CD4-positive, alpha-beta T cell treated with Interferon gamma for 1 hour (primary cell): ENCODE measurements at places on chromosomes 4 and X.

DNA sequence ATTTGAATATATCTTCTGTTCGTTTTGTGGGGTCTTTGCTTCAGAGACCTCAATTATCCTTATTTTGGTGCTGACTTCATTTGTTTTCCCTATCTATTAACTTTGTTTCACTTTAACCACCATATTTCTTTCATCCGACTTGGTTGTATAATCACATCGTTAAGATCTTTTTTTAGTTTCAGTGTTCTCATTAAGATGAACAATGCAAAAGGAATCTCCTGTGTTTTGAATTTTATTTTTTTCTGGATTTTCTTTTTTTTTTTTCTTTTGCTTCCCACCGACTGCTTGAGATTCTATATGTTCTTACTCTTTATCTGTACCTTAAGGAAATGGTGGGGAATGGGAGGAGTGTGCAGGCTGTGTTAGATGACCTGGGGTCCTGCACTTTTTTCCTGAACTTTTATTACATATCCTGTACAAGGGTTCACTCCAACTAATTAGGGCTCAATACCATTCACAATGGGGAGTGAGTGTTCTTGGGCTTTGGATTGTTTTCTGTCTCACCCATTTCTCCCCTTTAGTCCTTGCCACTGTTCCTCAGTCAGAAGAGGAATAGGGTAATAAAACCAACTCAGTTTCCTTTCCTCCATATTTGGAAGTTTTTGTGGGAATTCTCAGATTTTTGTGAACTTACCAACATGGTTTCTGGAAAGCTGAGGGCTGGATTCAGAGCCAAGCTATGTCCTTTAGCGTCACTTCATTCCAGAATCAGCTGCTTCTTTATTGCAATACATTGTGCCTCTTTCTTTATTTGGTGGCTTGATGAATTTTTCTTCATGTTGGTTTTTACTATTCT lies 43.2 kb upstream of the BMPR1B start:
- no peak for DNase-seq

GRCh38 chr4:127421437-127421836 lies 211.3 kb upstream of the INTU start:
- no peak for DNase-seq

- no peak for DNase-seq
These were observed 49.3 kb downstream of the SLC10A7 start for GRCh38 chr4:146472404-146472803.

- no peak for DNase-seq
These were observed 28.2 kb downstream of the ATP8A1 start for GRCh38 chr4:42628740-42629139.

DNA sequence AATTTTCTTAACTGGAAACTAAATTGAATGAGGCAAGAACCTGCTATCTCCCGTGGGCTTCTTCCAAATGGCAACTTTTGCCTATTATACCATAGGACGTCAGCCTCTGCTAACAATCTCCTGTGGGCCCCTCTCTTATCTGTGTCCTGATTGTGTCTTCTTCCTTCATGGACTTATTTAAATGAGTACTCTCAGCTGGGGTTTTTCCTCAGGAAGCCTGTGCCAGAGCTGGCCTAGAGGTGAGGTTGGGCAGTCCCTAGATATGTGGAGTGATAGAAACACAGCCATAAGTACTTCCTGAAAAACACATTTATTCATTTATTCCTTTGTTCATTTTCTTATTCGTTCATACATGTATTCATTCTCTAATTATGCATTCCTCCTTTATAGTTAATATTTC lies 712.5 kb upstream of the SLIT2 start:
- no peak for DNase-seq

GRCh38 chr4:8227201-8227770 lies 28.2 kb downstream of the SH3TC1 start:
- no peak for DNase-seq

GRCh38 chr4:2095236-2096072 lies 36.3 kb downstream of the NAT8L start:
- DNase-seq, result no peak

DNA sequence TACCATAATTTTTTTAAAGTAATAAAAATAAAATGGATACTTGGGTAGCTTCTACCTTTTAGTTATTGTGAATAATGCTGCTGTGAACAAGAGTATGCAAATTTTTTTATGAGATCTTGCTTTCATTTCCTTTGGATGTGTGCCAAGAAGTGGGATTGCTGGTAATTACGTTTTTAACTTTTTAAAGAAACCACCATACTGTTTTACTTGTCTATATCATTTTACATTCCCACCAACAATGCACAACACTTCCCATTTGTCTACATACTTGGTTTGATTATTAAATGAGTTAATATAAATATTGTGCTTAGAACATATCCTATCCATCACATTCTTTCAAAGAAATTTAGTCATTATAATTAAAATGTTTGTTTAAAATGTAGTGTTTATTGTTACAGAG lies 3.9 kb upstream of the SULT1B1 start:
- DNase-seq, result no peak

DNA sequence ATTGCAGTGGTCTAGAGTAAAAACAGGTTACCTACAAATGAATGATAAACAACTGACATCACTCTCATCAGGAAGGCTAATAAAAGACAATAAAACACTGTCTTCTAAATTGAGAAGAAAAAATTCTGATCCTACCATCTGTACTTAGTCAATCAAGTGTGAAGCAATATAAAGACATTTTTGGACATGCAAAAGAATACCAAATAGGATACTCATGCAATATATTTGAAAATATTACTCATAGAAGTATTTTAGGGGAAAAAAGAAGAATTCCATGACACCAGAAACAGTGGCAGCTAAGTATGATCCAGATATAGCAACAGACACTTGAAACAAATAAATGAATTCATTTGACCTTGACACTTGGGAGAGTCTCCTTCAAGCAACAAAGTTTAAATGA lies 63.8 kb upstream of the FAM120C start:
- DNase-seq, result no peak

- no peak for DNase-seq
These were observed 9.0 kb downstream of the SEC24D start for GRCh38 chr4:118826723-118827444.

- DNase-seq, result no peak
These were observed 174.9 kb downstream of the ADAMTS3 start for GRCh38 chr4:72394012-72394663.

DNA sequence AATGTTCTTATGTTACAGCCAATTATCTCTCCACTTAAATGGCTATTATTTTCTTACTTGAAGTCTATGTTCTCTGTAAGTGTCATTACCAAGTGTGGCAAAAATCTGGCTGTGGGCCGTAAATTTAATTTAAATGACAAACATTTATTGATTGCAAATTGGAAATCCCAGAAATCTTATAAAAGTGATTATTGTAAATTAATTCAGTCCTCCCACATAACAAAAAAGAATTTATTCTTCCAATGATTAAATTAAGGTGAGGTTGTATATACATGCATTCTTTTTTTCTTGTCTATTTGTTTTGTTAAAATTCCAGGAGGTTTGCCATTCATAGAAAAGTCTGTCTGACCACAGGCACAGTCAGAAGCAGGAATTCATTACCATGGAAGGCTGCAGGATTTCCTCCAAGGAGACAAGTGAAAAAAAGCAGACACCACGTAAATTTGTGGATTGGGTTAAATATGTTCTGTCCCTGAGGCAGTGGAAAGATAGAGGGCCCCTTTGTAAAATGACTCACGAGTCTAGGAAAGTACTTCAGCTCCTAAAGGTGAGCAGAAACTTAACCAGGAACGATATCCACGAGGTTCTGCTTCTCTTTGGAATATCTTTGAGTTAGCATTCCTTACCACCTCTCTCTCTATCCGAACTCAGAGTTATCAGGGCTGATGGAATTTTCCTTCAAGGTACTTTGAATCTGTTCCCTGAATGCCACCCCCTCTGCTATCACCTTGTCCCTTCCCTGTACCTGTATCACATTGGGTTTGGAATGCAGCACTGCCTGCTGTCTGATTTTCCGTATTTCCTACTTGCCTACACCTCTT lies 10.7 kb downstream of the PPARGC1A start:
- no peak for DNase-seq

GRCh38 chr4:126051689-126052424 lies 737.1 kb downstream of the FAT4 start:
- DNase-seq, result no peak

DNA sequence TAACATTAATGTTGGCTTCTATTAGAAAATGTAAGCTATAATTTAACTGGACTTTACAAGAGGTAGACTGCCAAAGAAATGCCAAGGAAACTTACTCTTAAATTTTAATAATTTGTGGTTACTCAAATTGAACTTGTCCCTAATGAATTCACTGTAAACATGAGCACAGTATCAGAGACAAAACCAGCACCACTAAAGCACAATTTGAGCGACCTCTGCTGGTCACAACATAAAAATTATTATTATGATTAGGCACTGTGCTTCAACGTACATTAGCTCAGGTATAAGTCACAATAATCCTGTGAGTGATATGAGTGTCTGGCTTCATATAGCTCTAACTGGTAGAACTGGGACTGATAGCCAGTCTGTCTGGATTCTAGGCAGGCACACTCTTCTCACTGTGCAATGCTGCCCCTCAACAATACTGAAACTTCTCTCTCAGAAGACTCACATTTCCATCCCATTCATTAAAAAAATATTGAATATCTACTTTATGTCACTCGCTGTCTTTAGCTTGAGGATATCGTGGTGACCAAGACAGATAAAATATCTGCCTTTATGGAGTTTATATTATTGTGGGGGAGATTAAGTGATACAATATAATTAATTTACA lies 8.0 kb downstream of the NUDT6 start:
- DNase-seq, result no peak

DNA sequence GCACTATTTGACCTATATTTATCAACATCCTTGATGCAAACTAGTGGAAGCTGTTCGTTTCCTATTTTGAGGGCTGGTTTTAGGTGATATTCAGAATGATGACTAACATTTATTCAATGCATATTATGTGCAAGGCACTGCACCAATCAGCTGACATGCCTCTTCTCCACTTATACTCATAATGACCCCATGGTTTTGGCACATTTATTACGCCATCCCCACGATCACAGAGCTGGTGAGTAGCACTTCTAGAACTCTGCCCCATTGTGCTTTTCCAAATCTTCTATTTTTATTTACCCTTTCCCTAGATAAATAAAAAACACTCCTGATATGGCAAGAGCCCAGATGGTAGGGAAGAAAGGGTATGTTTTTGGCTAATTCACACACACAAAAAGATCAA lies 13.1 kb downstream of the SCML1 start:
- no peak for DNase-seq

- DNase-seq, result no peak
These were observed 27.1 kb upstream of the IL15 start for GRCh38 chr4:141609243-141609642.

GRCh38 chr4:38615847-38616246 lies 48.2 kb upstream of the KLF3 start:
- DNase-seq, result no peak

- DNase-seq, result no peak
These were observed 3.3 kb upstream of the FGA start for GRCh38 chr4:154593868-154594267.

- no peak for DNase-seq
These were observed 125.7 kb downstream of the RPA4 start for GRCh38 chrX:97009391-97009790.

DNA sequence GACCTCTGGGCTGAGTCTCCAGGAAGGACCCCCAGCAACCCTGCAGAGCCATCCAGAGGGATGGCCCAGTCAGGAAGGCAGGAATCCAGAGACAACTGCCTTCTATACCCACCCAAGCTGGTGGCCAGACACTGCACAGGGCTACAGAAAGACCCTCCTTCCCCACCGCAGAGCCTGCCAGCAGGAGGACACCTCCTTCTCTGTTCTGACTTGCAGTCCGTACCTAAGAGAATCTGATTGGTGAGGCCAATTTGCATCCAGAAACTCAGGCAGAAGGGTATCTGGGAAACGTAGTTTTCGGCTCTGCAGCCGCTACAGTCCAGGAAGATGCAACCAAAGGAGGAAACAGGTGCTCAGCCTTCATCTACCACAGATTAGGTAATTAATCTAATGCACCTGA lies 155.4 kb upstream of the FRG1 start:
- DNase-seq, result no peak

DNA sequence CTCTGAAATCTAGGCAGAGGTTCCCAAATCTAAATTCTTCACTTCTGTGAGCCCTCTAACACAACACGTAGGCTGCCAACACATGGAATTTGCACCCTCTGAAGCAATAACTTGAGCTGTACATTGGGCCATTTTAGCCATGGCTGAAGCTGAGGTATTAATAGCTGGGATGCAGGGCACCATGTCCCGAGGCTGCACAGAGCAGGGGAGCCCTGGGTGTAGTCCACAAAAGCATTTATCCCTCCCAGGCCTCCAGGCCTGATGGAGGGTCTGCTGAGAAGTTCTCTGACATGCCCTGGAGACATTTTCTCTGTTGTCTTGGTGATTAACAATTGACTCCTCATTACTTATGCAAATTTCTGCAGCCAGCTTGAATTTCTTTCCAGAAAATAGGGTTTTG lies 127.9 kb downstream of the PABPC4L start:
- DNase-seq, result no peak

- no peak for DNase-seq
These were observed 21.9 kb downstream of the COQ2 start for GRCh38 chr4:83262682-83263081.

- DNase-seq, result no peak
These were observed 57.1 kb upstream of the NKX1-1 start for GRCh38 chr4:1463088-1463926.

DNA sequence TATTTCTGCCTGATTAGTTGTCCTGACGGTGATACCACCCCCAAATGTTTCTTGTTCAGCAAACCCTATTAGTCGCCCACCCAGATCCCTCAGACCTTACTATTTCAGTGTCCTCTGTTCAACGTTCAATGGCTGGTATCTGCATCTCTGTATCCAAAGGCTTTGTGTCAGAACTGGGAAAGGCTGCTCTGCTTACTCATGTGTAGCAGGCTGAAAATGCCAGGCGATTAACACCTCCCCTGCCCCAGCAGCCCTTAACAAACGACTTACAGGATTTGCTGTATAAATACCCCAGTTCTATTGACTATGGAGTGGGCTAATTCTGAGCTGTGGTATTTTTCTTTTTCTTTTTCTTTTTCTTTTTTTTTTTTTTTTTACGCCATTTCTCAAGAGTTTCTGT lies 415.0 kb downstream of the ZNF674 start:
- no peak for DNase-seq

GRCh38 chr4:129929052-129929451 lies 833.1 kb downstream of the C4orf33 start:
- DNase-seq, result no peak

GRCh38 chrX:83512111-83512510 lies 4.0 kb downstream of the POU3F4 start:
- DNase-seq, result no peak

DNA sequence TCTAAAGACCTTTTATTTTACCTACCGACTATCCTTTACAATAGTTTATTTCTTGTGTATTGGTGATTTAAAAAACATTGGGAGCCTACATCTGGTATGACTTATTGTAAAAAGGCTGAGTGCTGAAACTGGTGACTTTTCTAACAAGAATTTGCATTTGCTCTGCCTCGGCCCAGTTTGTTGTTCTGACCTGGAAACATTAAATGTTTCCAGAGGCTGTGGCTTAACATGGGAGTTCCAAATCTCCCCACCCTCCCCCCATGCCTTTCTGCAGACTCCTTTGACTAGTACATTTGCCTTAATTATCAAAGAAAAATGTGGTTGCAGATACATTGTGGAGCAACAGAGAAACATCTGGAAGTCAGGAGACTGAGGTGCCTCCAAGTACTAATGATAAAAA lies 39.8 kb downstream of the SPCS3 start:
- DNase-seq, result no peak
